AG04449 (cell line): ENCODE measurements at places on chromosomes 5 and 9.

GRCh38 chr9:26559506-26559905, 333.1 kb downstream of the CAAP1 start:
- DNase-seq: no peak

- no peak for DNase-seq
These were observed 25.3 kb upstream of the TYRP1 start for GRCh38 chr9:12667892-12668291.

GRCh38 chr9:137366891-137367381, 56.0 kb downstream of the EXD3 start:
- no peak for DNase-seq

GRCh38 chr5:73451224-73452130, 2.9 kb upstream of the FOXD1 start:
- DNase-seq: no peak

- DNase-seq: no peak
These were observed 16.3 kb upstream of the SPINK4 start for GRCh38 chr9:33223696-33224095.

DNA sequence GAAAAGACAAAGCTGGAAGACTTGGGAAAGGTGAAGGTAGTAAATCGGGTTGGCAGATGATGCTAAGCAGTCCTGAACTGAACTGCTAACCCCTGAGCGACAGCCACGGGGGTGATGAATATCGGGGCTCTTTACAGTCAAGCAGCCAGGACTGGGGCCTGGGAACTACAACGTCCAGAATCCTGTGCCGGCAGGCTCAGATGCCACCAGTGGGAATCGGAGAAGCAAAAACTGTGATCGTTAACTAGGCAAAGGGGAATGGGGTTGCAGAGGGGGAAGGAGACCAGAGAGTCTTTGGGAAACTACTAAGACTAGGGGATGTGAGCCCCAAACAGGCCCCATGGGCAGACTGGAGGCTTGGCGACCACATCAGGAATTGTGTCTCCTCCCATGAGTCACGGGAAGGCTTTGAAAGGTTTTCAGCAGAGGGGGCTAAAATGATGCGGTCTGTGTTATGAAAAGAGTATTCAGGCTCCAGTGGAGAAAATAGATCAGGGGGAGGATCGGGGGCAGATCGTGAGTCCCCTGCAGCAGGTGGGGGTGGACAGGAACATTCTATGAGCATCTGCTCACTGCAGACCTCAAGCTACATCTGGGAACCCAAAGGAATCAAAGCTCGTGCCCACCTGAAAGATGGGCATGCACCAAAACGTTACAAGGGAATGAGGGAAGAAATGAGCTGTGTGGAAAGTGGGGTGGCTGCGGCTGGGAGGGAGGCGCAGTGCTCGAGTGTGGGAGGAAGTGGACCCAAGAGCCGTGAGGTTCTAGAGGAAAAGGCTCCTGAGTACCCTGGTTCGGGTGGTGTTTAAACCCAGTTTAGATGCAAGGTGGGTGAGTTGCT, 53.8 kb downstream of the HRH2 start:
- DNase-seq: no peak

- DNase-seq: no peak
These were observed 192.4 kb downstream of the MEF2C start for GRCh38 chr5:88690409-88691229.

DNA sequence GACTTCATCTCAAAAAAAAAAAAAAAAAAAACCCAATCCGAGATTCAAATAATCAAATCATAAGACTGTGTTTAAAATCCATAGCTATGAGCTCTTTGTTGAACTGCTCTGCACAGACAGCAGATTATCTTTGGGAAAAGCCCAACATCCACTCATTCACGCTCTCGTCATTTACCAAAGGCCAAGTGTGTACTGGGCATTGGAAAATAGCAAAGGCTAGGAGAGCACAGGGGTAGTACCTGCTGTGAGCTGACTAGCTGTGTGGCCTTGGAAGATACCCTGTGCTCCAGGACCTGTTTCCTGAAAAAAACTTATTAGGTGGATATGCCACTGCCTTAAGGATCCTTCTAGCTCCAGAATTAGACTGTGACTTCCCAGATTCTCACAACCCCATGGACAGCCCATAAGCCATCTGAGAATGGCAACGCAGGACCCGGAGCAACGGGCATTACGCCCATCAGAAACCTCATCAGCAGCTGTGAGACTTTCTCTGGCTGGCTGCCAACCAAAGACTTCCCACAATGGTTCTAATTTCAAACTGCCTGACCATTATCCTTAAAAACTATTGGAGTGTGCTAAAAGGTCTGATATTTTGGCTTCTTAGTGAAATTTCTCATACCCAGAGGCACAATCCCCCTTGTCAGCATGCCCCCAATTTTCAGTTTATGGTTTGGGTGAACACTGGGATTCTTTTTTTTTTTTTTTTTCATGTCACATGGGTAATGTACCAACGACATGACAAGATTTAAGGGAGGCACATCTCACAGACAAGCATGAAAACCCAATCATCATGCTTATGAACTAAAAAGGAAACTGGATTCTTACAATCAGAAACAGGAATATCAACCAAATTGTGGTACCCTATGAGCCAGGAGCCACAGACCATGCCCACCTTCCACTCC, 16.8 kb downstream of the SERINC5 start:
- DNase-seq: no peak

DNA sequence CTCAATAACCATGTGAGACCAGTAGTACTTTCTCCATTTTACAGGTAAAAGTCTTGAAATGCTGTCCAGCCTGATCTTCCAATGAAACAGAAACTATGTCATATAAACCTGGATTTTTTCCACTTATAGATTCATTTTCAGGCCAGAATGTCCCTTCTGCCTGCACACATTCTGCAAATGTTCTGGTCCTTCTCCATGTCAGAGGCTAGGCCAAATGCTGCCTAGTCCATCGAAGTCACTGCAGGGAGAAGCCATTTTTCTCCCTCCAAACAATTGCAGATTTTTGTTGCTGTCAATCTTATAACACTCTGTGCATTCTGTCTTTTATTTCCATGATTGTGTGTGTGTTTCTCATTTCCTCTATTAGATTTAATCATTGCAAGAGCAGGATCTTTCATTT, 59.4 kb downstream of the ALDH1A1 start:
- DNase-seq: no peak

DNA sequence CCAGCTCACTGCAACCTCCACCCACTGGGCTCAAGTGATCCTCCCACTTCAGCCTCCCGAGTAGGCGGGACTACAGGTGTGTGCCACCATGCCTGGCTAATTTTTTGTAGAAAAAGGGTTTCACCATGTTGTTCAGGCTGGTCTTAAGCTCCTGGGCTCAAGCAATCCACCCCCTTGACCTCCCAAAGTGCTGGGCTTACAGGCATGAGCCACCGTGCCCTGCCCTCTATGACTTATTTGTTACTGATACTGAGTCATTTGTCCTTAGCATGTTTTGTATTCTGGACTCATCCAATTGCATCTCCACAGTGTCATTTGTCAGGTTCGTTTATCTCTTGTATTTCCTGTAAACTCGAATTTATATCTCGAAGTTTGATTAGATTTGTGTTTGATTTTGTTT, 2.7 kb upstream of the ITK start:
- DNase-seq: no peak

GRCh38 chr9:122226758-122227574, 1.8 kb downstream of the LHX6 start:
- DNase-seq: no peak

DNA sequence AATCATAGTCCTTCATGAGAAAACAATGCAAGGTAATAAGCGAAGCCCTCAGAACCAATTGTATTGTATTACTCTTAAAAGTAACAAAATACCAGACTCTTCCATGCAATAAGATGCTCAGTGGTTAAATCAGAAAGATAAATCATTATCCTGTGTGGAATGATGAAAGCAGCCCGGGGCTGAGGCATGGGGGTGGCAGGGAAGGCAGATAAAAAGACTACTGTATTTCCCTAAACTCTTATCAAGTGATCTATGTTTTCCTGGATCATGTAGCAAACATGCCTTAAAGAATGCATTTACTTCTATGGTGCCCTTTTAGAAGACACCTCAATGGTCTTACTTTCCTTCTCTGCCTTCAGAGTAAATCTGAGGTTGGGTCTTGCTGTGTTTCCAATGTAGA, 105.6 kb upstream of the DAPK1 start:
- DNase-seq: no peak

- DNase-seq: no peak
These were observed 94.1 kb downstream of the RASEF start for GRCh38 chr9:82968816-82969215.

DNA sequence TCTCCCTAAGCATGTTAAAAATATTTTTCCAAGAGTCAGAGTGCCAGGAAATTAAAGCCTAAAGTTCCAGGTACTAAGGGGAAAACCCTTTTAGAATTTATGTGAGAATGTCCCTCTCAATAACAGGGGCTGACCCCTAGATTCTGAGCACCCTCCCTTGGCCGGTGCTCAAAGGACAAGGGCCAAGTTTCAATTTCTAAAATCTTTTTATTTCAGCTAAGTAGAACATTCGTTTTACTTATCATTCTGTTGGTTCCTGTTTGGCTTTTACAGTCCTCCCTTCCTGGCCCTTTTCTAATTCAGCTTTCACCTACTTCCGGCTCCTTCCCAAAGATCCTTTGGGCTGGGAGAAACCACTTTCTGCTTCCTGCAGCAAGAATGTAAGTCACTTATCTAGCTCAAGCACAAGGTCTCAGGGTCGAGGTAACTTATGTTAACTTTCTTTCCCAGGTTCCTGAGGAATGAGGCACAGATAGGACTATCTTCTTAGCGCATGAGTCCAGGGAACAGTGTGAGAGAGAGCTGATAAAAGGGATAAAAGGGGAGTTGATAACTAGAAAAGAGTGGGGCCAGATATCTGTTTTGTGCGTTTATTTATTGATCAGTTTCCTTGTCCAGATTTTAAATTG, 34.6 kb upstream of the F2RL2 start:
- no peak for DNase-seq

- DNase-seq: peak; percentile 74
These were observed 39.9 kb downstream of the COL15A1 start for GRCh38 chr9:98983295-98984268.

GRCh38 chr5:52786949-52787599, 642 bp upstream of the ITGA1 start:
- DNase-seq: no peak

DNA sequence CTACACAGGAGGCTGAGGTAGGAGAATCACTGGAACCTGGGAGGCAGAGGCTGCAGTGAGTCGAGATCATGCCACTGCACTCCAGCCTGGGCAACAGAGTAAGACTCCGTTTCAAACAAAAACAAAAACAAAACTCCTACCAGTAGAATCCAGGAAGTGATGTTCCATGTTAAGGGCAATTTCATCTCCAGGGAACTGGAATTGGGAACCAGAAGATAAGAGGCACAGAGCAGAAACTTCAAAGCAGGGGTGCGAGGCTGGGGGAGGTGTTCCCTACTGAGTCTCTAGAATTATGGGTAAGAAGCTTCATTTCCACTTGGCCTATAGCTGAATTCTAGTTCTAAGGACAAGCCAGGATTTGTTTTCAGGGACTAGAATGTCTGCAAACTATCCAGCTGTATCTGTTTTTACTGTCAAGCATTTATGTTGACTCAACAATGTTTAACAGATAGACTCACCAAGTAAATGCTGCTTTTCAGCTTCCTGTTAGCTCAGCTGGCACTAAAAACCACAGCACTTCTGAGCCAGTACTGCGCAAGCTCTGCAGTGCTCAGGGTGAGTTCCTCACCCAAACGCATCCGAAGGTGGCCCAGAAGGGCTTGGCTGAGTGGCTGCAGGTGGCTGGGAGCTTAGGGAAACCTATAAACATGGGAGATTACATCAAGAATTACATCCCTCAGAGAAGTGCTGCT, 320.1 kb downstream of the MTRR start:
- DNase-seq: no peak

GRCh38 chr9:127550751-127551150, 61.3 kb upstream of the STXBP1 start:
- DNase-seq: no peak
